ENCODE measurements at places on chromosomes 11 and 22.

DNA sequence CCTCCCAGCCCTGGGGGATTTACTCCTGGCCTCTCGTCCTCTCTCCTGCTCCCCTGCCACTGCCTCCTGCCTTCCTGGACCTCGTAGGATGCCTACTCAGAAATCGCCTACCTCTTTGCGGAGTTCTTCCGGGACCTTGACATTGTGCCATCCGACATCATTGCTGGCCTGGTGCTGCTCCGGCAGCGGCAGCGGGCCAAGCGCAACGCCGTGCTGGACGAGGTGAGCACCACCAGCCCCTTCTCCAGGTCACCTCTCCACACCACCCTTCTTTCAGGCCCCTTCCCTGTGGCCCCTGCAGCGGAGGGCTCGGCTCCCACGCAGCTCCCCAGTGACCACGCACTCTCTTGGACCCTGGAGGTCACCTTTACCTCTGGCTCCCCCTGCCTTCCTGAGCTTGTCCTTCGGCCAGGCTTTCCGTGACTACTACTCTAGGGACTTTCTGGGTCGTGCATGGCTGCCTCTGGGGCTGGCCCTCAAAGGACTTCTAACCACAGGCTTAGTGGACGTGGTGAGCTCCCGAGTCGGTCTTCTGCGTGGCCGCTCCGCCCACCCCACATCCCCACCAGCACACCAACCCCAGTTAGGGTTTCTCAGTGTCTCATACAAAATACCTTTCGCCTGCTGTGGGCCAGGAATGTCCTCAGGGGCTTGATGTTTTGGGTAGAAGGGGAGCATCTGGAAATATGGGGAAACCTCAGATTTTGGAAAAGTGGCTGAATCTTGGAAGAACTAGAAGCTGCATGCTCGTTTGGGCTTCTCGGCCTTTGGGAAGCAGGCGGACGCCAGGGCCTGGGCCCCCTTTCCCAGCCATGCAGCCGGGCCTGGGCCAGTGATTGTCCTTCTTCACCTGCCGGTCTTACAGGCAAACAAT, 24.1 kb upstream of the MYRF start:
- no peak for DNase-seq

- no peak for DNase-seq
These were observed 9.4 kb upstream of the CASP12 start for GRCh38 chr11:104907521-104908185.

DNA sequence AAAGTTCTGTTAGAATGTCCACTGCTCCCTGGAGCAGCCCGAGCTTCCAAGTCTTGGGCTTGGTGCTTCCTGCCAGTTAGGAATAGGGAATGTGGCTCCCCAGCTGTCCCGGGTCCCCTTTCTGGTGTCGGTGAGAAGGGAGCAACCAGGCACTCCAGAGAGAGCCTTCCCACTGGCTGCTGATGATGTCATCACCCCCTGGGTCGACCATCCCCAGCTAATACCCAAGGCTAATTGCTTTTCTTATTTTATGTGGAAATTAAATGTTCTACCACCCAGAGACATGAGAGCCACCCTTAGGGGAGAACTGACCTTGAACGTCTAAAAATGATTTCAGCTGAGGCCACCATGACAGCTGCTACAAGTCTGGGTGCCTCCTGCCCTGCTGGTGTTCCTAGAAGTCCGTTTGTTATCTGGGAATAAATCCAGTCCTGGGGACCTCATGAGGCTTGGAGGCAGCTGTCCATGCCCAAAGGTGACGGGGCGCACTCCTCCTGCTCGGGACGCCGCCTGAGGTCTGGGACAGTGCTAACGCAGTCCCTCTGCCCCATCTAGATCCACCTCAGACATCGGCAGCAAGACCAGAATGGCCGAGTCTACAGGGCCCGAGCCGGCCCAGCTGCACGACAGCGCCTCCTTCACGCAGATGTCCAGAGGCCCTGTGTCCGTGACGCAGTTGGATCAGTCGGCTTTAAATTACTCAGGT, 42.3 kb downstream of the C11orf91 start:
- DNase-seq: peak; percentile 63

- DNase-seq: no peak
These were observed 16.5 kb upstream of the RHOD start for GRCh38 chr11:67040147-67040546.

GRCh38 chr22:25002241-25002985, 49.9 kb downstream of the KIAA1671 start:
- no peak for DNase-seq

DNA sequence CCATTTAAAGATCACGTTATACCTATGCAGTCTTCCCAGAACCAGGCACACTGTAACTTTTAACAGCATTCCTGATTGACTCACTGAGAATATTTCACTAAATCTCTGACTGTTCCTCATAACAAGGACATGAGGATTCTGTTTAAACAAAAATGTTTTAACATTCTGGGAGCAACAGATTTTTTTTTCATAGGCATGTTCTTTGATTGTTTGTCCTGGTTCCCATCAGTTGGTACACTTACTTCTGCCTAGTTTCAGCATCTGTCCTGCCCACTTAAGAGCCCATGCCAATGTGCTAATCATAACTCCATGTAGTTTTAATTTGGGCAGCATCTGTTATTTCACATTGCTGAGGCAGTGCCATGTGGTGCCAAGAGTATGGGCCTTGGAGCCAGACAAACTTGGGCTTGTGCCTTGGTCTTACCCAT, 138.5 kb upstream of the CTSC start:
- DNase-seq: no peak

All from H9 (cell line).